Right cardiac atrium (tissue), 5 donors: ENCODE measurements at places on chromosomes 4 and X. TPM values are rescaled to one million over a fixed set of nuclear protein-coding genes. Genes with fewer than 3 reads are reported as not detected.

- DNase-seq, result no peak
Measured at GRCh38 chr4:1011666-1012033, 224 bp downstream of the FGFRL1 start.

- DNase-seq, result peak; percentile 65
Measured at GRCh38 chrX:39814391-39814790, 283.4 kb downstream of the BCOR start.

DNA sequence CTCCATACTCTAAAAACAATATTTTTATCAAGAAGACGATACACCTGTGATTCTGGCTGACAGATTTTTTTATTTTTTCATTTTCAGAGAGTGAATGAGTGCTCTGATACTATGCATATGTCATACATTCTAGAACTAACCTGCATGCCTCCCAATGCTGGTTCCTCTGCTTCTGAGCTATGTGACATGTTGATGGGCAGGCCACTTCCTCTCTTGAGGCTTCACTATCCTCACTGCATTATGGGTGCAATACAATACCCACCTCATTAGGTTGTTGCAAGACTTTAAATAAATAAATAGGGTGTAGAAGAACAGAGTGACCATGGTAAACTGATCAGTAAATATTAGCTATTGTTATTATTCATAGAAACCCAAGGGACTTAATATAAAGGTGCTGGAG, 408.3 kb downstream of the HNRNPD start:
- DNase-seq, result no peak

- DNase-seq, result no peak
Measured at GRCh38 chr4:76806346-76806745, 91.6 kb downstream of the SOWAHB start.

DNA sequence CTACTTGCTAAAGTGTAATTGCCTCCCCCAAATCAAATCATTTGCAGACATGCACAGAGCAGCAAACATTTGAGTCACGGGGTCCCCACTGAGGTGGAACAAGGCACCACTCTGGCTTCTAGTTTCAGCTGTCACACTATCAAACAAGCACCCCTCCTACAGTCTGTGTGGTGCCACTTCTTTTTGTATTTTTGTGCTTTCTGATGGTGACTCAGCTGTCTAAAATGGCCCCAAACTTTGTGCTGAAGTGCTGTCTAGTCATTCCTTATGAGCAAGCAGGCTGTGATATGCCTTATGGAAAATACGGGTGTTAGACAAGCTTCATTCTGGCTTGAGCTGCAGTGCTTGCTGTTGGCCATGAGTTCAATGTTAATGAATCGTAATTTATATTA, 15.4 kb downstream of the IGFBP7 start:
- DNase-seq, result no peak

DNA sequence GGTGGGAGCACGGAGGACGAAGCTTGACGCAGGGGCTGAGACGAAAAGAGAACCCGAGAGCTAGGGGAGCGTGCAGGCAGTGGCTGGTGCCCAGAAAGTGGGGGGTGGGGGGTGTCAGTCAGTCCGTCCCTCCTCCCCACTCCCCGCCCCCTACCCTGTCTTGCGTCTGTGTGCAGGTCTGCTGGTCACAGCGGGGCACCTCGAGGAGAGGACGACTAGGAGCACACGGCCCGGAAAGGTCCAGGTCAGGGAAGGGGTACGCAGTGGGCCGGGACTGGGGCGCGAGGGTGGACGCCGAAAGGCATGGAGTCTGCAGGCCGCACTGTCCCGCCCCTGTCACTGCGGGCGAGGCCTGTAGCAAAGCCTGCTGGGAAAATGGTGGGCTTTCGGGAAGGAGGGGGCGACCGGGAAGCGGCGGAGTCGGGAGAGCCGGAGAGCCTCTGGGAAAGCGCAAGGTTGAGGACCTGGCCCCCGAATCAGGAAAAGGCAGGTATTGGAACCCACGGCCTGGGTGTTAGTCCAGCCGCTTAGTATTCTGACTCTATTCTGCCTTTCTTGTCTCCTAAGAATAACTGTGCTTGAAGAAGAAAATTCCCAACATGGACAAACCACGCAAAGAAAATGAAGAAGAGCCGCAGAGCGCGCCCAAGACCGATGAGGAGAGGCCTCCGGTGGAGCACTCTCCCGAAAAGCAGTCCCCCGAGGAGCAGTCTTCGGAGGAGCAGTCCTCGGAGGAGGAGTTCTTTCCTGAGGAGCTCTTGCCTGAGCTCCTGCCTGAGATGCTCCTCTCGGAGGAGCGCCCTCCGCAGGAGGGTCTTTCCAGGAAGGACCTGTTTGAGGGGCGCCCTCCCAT, 769 bp downstream of the TCEAL1 start:
- DNase-seq, result peak; percentile 69

- no peak for DNase-seq
Measured at GRCh38 chrX:154309041-154309775, 13.6 kb downstream of the TKTL1 start.

PHF8 gene
- 13.8 TPM for total RNA-seq

- peak; percentile 53 for DNase-seq
Measured at GRCh38 chr4:81389720-81390119, 82.0 kb downstream of the RASGEF1B start.

DNA sequence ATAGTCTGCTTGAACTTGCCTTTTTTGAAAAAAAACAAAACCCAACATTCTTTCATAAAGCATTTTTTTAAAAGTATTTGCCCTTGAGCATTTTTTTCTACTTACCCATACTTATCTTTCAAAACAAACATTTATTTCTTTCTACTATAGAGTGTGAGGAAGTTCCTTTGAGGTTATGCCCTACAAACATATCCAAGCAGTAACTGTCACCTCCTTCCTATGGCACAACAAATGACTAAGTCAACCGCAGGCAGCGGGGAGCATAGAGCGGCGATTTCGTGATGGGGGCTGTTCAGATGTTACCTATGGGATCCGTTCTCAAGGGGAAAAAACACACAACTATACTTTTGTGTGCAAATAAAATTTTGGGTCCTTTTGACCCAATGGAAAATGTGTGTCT, 19.4 kb downstream of the SPRY1 start:
- no peak for DNase-seq

- DNase-seq, result no peak
Measured at GRCh38 chrX:104343428-104344129, 88.8 kb upstream of the ESX1 start.

DNA sequence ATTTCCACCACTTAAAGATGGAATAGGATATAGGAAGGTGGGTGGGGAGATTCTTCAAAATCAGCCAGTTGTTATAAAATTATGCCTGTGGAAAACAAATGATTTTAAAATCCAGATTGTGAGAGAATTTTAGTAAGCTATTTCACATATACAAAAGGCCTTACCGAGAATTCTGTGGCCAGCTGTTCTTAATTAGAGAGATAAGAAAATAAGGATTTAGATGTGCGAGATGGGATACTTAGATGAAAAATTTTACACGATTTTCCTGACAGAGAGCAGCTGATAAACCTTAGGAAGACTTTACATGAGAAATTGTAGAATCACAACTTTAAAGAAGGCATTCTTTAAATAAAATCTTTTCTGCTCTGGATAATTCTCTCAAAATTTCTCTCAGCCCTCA, 94.5 kb upstream of the IQCM start:
- DNase-seq, result no peak

- no peak for DNase-seq
Measured at GRCh38 chrX:24483596-24483995, 18.5 kb downstream of the PDK3 start.

KLHL4 gene
- 2.5 TPM for total RNA-seq

DNA sequence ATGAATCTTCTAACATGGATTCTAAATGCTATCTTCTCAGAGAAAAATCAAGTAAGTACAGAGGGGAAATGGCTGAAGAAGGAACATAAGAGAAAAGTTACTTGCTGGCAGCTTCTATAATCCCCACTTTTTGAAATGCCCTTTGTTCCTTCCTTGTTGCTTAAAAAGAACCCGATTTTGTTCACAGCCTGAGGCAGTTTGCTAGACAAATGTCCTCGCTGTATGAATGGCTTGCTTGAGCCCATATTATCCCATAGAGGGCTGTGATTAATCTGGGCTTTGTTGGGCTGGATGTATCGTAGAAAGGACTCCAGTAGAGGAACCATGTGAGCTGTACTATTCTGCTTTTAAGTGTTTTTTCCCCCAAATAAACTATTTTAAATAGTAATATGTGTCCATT, 134.3 kb upstream of the FGF13 start:
- DNase-seq, result no peak

DNA sequence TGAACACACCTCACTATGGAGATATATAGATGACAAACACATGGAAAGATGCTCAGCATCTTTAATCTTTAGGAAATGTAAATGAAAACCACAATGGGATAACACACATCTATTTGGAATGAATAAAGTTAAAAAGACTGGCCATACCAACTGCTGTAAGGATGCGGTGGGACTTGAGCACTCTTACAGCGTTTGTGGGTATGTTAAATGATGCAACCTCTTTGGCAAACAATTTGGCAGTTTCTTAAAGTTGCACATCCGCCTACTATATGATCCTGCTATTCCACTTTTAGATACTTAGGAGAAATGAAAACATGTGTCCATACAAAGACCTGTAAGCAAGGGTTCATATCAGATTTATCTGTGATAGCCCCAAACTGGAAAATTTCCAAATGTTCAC, 50.7 kb downstream of the MRPL1 start:
- no peak for DNase-seq

DNA sequence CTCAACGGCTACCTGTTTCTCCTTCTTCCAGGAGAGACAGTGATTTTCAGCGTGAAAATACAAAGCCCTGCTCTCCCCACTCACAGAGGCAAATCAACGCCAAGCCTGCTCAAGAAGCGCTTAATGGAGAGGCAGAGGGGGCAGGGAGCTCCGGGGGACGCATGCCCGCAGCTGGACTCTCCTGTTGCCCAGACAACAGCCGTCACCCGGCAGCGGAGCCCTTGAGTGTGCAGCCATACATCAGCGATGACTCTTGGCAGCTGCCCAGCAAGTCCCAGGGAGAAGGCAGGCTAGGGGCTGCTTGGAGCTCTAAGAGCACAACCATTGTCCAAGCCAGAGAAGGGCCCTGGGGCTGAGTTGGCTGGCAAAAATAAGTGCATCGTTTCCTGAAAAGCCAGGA, 71.0 kb upstream of the AFAP1 start:
- DNase-seq, result peak; percentile 70

DNA sequence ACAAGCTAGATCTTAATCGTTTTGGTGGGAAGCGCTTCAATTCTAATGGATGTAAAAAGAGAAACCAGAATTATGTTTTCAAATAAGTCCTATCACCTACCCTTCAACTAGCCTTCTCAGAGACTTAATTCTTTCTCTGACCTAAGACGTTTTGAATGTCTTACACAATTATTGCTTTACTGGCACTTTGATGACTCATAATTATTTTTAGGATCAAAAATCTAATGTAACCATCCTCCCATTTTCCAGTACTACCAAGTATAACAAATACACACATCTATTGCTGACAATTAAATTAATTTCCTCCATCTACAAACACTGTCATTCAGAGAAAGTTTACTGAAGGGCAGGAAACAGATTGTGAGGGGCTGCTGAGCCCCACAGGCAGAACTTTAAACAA, 108.6 kb downstream of the PPP3CA start:
- DNase-seq, result no peak
